ENCODE measurements at places on chromosomes 4 and X. TPM values are rescaled to one million over a fixed set of nuclear protein-coding genes. Genes with fewer than 3 reads are reported as not detected.

SLIT2 gene
- total RNA-seq, result 13.5 TPM

CXCL3 gene
- total RNA-seq, result 3.5 TPM

FGA gene
- total RNA-seq, result 5.9 TPM

CC2D2A gene
- total RNA-seq, result 10.2 TPM

APELA gene
- total RNA-seq, result 25.1 TPM

- H3K4me1 ChIP-seq, result peaks cover under 1% of the 10 kb centered on the region
- H3K27ac ChIP-seq, result no peak overlapping the region
- H3K27me3 ChIP-seq, result no peaks in the 10 kb centered on the region
- H3K36me3 ChIP-seq, result no peaks in the 10 kb centered on the region
- no peak overlapping the region for H3K4me3 ChIP-seq
- DNase-seq, result no peak
Measured at GRCh38 chr4:61024610-61025009, 175.5 kb upstream of the ADGRL3 start.

DNA sequence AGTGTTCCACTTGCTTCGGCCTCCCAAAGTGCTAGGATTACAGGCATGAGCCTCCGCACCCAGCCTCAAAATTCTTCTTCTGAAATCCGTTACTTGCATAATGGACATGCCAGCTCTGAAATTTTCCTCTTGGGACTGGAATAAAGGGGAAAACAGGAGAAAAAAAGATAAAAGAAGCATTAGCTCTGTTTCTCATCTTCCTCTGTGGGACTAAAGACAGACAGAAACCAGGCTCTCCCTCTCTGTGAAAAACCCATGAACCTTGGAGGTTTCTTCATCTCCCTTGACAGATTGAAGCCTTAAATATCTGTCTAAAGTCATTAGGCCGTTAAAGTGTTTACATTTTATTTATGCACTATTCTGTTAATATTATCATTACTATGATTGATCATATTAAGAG, 19.4 kb upstream of the PRSS12 start:
- H3K27me3 ChIP-seq, result no peaks in the 10 kb centered on the region
- H3K36me3 ChIP-seq, result no peaks in the 10 kb centered on the region
- no peak overlapping the region for H3K27ac ChIP-seq
- no peak for DNase-seq
- no peak overlapping the region for H3K4me3 ChIP-seq

DNA sequence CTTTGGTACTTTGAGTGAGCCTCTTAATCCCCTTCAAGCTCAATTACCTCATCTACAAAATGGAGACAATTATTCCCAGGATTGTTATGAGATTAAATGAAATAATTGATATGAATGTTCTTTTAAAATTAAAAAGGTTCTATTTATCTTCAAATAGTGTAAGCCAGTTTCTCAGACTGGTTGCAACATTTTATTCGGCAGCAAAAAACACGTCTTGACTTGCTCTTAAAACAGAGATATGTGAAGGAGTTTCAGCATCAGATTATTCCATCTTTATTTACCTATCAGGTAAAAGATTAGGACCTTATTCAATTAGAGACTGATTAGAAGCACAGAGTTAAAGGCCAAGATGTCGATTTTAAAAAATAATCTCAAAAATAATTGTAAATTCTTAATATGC, 10.5 kb downstream of the NDNF start:
- H3K4me3 ChIP-seq, result no peak overlapping the region
- H3K36me3 ChIP-seq, result no peaks in the 10 kb centered on the region
- H3K4me1 ChIP-seq, result peaks cover 29% of the 10 kb centered on the region
- H3K27ac ChIP-seq, result no peak overlapping the region

- no peaks in the 10 kb centered on the region for H3K36me3 ChIP-seq
- H3K27ac ChIP-seq, result no peak overlapping the region
- DNase-seq, result no peak
- H3K4me1 ChIP-seq, result peaks cover 3% of the 10 kb centered on the region
- H3K27me3 ChIP-seq, result peaks cover 51% of the 10 kb centered on the region
Measured at GRCh38 chrX:53000447-53001135, 42.3 kb upstream of the FAM156A start.

GRCh38 chrX:15530318-15530717, 29.7 kb downstream of the BMX start:
- DNase-seq, result no peak
- H3K36me3 ChIP-seq, result no peaks in the 10 kb centered on the region
- H3K27ac ChIP-seq, result no peak overlapping the region
- no peaks in the 10 kb centered on the region for H3K4me1 ChIP-seq
- no peaks in the 10 kb centered on the region for H3K27me3 ChIP-seq
- no peak overlapping the region for H3K4me3 ChIP-seq

DNA sequence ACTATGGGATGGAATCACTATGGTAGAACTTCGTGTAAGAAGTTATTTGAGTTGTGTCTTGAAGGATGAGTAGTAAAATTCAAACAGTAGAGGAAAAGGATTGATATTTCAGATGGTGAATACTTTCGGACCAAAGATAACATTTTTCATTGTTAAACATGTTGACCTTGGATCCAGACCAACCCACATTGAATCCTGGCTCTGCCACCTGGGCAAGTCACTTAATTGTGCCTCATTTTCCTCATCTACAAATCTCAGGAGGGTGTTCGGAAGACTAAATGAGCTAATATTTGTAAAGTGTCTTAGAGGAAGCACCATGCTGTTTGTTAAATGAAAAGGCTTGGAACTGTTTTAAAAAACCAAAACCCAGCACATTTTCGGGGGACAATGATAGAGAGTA, 1.4 kb upstream of the AIFM1 start:
- H3K27me3 ChIP-seq, result peaks cover 2% of the 10 kb centered on the region
- peak overlapping the region; percentile 94 for H3K4me3 ChIP-seq
- 0 out of 2 replicates have a peak overlapping the region, but pooled peaks have one; percentile 24 for H3K27ac ChIP-seq
- DNase-seq, result no peak
- peaks cover 16% of the 10 kb centered on the region for H3K4me1 ChIP-seq

DNA sequence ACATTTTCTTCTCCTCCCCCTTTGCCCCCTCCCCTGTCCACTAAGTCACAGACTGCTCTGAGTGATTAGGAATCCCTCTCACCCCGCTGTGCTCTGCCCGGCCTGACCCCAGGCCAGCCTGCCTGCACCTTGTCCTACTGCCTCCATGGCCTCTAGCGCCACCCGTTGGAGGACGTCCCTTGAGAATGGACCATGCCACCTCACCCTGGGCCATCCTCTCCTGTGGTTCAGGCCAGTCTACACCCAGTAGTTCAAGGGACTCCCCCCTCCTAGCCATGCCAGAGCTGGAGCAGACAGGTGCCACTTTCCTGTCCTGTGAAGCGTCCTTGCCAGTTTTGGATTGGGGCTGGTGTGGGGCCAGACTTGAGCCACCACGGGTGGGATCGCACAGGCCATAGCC, 9.7 kb upstream of the IRAK1 start:
- DNase-seq, result peak; percentile 26
- no peak overlapping the region for H3K27ac ChIP-seq
- H3K4me1 ChIP-seq, result peaks cover 26% of the 10 kb centered on the region
- H3K36me3 ChIP-seq, result peaks cover 13% of the 10 kb centered on the region
- H3K27me3 ChIP-seq, result no peaks in the 10 kb centered on the region
- no peak overlapping the region for H3K4me3 ChIP-seq

DNA sequence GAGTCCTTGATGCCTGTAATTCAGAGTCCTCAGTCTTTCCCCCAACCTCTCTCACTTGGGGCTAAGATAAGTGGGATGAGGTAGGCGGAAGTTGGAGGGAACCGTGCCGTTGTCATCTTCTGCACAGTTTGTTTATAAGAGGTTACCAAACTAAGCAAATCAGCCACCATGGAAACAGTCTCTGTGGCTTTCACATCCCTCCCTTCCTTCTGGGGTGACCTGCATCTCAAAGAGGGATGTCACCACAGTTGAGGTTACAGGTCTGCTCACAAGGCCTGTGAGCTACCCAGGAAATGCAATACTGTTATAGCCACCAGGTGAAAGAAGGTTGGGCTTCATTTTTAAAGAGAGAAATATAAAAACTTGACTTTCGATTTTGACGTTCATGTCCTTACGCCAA, 26.3 kb downstream of the RTL5 start:
- H3K27me3 ChIP-seq, result no peaks in the 10 kb centered on the region
- DNase-seq, result no peak
- H3K36me3 ChIP-seq, result no peaks in the 10 kb centered on the region
- peaks cover 33% of the 10 kb centered on the region for H3K4me1 ChIP-seq
- H3K27ac ChIP-seq, result no peak overlapping the region

DNA sequence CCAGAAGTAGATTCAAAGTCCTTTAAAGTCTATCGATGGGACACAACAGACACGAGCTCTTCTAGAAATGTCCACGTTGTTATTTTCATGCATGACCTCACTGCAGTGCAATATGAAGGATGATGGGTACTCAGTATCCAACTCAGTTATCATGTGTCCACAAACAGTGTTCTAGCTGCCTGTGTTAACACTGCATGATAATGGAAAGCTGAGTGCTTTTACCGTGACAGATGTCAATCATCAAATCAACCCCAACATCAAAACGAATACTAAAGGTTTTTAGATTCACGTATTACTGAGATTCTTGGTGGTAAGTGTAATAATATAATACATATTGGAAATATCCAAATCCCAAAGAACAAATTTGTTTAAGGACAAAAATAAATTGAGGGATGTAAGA, 394.8 kb upstream of the TENM3 start:
- DNase-seq, result no peak
- H3K4me1 ChIP-seq, result no peaks in the 10 kb centered on the region
- no peaks in the 10 kb centered on the region for H3K36me3 ChIP-seq
- H3K27me3 ChIP-seq, result no peaks in the 10 kb centered on the region
- no peak overlapping the region for H3K4me3 ChIP-seq

GRCh38 chr4:3613967-3614730, 81.9 kb upstream of the LRPAP1 start:
- H3K4me3 ChIP-seq, result no peak overlapping the region
- peaks cover 9% of the 10 kb centered on the region for H3K4me1 ChIP-seq
- no peak for DNase-seq
- no peak overlapping the region for H3K27ac ChIP-seq
- H3K36me3 ChIP-seq, result peaks cover 3% of the 10 kb centered on the region

All from WTC11 (cell line).